ENCODE measurements at places on chromosomes 3 and 15.

- no peak for DNase-seq
These were observed 311.1 kb upstream of the KCNH8 start for GRCh38 chr3:18837137-18837755.

DNA sequence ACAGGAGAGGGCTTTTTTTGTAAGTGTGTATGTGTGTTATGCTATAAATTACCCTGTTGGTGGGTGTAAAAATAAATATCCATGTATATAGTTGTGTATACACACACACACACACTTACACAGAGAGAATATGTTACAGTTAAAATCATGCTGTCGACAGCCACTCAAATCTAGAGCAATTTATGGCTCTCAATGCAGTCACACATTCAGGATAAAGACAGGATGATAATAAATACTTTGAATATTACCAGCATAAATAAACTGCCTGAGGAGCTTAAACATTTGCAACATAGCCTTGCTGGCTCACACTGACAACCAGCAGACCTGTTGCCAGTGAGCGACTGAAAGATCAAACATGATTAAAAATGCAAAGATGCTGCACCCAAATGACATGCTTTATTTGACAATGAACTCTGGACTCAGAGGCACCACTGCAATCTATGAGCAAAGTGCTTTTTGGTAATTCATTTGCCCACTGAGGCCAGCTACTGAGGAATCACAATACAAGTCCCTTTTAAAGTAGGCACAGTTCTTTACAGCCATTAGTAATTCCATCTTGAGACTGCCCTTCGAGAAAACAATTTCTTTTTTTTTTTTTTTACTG lies 458.9 kb downstream of the FHIT start:
- DNase-seq: no peak

GRCh38 chr3:37996785-37997301 lies 6.3 kb downstream of the VILL start:
- DNase-seq: peak; percentile 61

DNA sequence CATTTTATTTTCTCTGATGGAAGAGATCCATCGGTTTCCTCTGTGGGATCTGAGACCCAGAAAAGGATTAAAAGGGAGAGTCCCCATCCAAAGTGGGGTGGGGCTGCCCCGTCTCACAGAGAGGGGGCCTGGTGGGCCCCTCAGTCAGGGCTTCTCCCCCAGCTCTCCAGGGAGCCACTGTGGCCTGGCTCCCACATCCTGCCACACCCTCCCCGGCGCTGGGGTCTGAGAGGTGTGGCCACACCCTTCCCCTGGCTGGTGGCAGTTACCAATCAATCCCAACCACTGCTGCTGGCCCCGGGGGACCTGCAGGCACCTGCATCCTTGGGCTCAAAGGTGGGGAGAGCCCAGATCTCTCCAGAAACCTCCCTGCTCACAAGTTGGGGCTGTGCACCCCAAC lies 161.8 kb upstream of the IQSEC1 start:
- no peak for DNase-seq

DNA sequence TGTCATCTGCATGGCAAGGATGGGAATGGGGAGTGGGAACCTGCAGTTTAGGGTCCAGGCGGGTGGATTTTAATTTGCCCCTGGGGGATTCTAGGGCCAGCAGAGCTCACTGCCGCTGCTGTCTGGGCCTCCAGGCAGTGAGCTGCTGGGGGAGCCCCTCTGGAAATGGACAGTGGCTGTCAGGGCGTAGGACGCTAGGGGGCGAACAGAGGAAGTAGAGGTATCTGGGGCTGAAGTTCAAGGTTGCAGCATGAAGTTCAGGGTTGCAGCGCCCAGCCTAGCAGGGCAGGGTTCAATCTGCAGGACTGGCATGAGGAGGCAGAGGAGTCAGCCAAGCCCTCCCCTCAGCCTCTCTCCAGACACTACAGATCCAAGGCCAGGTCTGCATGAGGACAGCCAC lies 49.5 kb downstream of the APBA2 start:
- DNase-seq: peak; percentile 42

- no peak for DNase-seq
These were observed 532 bp downstream of the B4GALT4 start for GRCh38 chr3:119240101-119240590.

- DNase-seq: no peak
These were observed 66.6 kb downstream of the PIK3CB start for GRCh38 chr3:138768125-138768524.

- DNase-seq: no peak
These were observed 56.3 kb upstream of the FSTL1 start for GRCh38 chr3:120506828-120507774.

DNA sequence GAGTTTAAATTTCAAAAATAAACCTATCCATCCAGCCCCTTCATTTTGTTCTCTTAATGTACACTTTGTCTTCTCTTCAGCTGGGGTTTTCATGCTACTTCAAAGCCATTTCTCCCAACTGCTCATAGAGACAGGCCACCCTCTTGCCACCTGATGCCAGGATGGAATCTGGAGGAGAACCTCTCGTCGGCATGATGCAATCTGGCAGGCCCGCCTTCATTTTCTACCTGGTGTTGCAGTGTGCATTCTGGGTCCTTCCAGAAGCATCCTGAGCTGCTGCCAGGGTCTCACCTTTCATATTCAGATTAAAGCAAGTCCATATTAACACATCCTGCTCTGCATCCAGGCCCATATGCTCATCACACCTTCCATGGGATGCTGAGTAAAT lies 60.8 kb downstream of the CTNNB1 start:
- DNase-seq: no peak

DNA sequence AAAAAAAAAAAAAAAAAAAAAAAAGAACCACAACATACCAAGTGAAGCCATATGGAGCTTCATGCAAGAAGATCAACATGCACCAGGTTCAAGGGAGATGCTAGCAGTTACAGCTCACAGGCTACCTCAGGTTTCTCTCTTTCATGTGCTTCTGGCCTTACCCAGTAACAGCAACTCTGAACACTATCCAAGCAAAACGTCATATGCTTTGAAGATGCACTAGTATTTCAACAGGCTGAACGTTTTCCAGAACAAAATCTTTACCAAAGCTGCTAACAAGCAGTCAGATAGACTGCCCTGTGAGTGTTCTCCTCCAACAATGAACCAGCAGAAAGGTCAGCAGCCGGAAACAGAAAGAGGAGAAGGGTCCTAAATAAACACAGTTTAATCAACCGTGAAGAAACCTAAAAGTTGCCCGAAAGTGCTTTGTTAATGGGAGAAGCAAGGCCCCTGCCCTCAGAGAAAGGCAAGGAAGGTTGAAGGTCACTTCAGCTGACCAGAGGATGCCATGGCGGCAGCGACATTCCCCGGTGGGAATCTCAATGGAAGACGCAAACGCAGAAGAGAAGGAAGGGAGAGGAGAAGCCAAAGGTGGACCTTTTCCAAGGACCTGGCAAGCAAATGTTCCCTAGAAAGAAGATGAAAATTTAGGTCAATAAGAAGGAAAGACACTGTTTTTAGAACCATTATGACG lies 80.1 kb downstream of the CCNL1 start:
- DNase-seq: no peak

DNA sequence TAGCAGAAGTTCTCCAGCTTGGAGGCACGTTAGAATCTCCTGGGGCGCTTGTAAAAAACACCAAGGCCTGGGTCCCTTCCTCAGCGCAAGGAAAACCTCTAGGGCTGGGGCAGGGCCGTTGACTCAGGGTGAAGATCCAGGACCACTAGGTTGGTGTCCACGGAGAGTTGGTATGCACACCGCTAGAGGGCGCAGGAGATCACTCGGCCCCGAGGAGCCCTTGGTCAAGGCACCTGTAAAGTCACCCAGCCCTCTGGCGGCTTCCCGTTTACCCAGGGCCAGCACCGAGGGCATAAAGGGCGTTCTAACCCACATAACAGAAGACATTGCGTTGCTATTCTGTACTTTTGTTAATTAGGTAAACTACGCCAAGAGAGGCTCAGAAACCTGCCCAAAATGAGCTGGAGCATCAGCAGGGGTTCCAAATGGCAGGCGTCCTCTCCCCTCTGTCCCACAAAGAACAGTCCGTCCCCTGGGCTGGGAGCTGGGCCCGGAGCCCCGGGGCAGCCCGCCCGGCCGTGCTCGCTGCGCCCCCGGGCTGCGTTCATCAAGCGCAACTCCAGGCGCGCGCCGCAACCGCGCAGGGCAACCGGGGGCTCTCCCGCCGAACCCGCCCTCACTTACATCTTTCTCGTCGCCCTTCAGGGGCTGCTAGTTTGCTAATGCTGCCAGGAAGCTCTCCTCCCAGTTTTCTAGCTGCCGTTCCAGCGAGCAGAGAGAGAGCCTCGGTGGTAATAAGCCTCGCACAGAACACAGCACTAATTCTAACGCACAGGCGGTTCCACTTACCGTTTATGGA lies 332.1 kb downstream of the ARRDC4 start:
- DNase-seq: no peak

DNA sequence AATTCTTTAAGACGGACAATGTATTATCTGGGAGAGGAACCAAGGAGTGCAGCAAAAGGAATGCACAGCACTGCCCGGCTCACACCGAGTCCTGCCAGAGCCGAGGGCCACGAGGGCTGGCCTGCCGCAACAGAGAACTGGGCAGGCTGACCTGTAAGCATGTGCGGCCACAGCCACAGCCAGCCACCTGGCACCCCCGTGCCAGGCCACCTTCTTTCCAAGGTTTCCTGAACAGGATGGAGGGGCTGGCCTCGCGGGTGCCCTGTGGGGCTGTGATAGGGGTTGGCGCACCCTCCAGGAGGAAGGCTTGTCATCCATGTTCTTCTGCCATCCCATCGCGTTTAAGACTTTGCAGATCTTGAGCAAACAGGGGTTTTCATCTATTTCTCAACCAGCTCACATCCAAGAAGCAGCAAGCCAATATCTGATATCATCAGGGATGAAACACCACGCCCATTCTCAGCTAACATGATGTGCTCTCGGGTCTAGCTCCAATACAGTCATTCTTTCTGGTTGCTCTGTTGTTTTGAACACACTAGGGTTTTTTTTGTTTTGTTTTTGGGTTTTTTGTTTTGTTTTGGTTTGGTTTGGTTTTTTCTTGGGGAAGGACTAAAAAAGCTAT lies 10.2 kb downstream of the CA12 start:
- DNase-seq: no peak

- DNase-seq: no peak
These were observed 142.1 kb upstream of the CHRM5 start for GRCh38 chr15:33826201-33826600.

DNA sequence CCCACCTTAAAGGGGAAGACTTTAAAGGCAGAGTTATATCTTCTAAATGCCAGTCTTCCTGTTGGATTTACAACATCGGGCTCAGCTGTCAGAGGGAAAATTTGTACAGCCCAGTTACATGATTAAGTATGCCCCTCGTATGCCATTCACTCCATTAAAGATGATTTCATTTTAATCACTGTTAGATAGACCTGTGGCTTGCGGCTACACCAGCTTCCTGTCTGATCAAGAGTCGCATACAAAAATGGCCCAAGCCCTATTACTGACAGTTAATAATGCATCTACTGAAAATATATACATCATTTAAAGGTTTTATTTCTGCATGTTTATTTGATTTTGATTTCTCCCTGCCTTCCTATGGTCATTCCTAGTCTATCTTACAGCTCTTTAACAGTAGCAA lies 7.1 kb downstream of the EIF4E3 start:
- DNase-seq: no peak

DNA sequence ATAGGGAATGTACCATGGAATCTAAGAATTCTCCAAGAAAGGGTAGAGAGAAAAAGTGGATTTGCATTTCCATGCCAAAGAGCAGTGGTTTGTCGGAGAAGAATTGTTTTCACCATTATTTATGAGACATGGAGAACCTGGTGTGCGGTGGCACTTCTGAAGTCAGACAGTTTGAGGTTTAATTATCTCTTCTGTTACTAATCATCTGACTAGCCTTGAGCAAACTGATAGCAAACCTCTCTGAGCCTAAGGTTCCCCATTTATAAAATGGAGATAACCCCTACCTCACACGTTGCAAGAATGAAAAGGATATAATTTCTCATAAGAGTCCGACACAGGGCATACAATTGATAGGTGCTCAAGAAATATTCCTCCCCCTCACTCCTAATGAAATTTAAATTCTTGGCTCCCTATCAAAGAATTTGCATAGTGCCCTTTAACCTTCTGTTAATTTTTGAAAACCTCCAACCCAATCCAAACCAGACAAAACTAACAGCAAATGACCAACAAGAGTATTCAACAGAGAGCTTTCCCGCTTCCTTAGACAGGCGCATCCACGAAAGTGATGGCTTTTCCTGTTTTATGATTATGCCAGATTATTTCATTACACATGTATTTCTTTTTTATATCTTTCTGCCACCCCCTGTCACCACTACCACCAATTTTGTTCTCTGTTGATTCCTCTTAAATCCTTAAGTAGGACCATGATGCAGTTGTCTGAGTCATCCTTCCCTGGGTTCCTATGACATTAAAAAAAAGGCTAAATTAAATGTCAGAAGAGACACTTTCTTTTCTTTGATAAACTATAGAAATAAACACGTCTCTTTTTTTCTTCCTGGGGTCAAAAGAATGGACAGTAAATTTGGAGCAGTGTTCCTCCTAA lies 28.5 kb downstream of the TMEM212 start:
- DNase-seq: no peak

GRCh38 chr3:105999856-106000255 lies 131.0 kb upstream of the CBLB start:
- DNase-seq: no peak

DNA sequence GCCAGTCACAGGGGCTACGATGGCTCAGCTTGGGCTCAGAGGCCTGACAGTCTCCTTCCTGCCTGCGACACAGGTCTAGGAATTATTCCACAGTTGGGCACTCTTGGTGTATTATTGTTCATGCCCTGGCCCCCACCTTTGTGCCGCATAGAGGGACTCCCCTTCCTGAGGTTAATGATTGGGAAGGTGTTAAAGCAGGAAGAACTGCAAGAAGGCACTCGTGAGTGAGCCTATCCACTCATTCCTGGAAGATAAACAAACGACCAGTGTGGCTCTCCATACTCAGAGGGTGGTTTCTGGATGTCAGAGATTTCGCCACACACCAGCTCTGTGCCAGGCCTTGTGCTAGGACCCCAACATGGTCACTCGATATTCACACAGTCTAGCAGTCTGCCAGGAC lies 12.3 kb downstream of the LIPC start:
- no peak for DNase-seq

- no peak for DNase-seq
These were observed 360.1 kb downstream of the LSAMP start for GRCh38 chr3:116084999-116085791.

GRCh38 chr3:49566312-49566711 lies 12.0 kb downstream of the BSN start:
- DNase-seq: no peak

Data from activated CD8-positive, alpha-beta memory T cell treated with anti-CD3 and anti-CD28 coated beads for 1 hour (primary cell).